Activated CD8-positive, alpha-beta memory T cell treated with anti-CD3 and anti-CD28 coated beads for 1 hour (primary cell): ENCODE measurements at places on chromosomes 6 and 20.

DNA sequence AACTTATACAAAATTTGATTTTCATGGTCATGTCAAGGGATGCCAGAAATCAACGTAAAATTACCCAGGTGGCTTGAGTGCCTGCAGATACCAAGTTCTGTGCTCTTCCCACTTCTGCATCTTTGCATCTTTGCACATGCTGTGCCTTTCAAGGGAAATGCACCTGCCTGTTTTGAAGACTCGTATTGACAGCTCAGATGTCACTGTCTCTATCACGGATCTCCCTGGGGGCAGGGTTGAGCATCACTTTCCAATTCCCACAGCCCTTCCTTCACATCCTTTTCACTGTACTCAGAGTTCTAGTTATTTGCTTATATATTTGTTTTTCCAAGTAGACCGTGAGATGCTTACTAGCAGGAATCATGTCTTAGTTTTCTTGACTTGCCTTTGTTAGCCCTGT is 274.2 kb downstream of the CDH26 start:
- no peak for DNase-seq

- DNase-seq: no peak
Observed at GRCh38 chr6:97813889-97814567, 531.0 kb upstream of the MMS22L start.

GRCh38 chr6:42777126-42777822 is 4.6 kb upstream of the BICRAL start:
- no peak for DNase-seq

DNA sequence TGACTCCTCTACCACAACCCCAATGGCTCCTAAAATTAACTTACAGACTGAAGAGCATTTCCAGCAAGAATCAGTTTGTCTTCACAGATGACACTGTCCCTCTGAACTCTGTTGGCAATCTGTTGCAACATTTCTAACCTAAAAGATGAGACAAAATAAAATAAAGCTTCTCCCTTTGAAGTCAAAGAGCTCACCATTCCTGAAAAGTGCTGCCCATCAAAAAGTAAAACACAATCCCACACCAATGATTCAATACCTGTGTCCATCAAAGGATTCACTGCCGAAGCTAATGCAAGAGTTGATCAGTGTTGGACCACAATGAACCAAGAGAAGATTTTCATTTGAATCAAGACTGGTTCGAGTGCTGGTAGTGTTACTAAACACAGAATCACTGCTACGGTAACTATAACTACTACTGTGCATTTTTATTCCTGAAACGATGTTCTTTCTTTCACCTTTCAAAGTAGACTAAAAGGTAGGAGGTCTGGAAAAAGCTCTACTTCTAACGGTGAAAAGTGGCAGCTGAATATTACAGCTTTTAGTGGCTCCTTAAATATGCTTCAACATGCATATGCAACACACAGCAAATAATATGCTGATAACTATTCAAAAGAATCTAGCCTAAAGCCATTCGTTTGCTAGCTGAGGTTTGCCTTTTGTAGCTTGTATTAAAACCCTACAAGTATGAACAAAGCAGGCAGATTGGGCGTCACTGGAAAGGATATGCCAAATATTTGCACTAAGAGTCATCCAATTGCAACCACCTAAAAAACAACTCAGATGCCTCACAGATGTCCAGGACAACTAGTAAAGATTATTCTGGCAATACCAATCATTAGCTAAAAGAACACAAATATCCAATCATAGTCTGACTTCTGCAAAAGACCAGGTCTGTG is at the start of gene DST:
Gene DST (minus strand): TSS at position 524 of the 896 bp plus-strand sequence.
- no peak for DNase-seq

GRCh38 chr6:31558631-31559500 is 11.5 kb downstream of the NFKBIL1 start:
- no peak for DNase-seq

GRCh38 chr6:39335780-39336545 is 13.5 kb upstream of the KCNK16 start:
- no peak for DNase-seq
